ENCODE measurements at places on chromosomes 12 and 14.

DNA sequence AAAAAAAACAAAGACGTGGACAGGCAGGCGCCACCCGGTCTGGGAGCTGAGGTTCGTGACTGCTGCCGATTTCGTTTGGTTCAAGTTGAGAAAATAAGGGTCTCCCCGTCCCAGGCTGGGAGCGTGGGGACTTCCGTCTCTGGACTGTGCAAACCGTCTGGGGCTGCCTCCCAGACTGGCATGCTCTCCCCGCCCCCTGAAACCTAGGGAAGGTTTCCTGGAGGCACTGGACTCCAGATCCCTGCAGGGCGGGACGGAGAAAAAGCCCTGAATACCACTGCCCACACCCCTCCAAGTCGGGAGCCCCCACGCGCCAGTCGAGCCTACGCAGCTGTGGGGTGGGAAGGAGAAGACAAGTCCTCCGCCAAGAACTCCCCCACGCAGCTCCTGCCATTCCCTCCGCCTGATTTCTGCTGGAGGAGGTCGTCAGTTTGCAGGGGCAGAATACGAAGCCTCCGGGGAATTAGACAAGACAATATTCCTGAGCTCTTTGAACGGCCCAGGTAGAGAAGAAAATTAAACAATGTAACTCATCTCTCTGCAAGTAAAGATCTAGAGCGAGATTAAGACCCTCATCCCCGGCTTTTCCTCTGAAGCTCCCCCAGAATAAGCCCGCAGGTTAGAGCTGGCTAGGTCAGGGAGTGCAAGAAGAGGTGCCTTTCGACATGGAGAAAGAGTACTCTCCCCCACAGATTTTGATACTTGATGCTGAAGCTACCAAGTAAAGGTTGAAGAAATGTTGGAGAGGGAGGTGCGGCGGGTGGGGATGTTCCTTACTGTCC, 10.4 kb upstream of the HOXC13 start:
- no peak for DNase-seq

GRCh38 chr14:88792473-88793258, at the start of gene EML5:
Gene EML5, minus strand, starts transcription at chr14:88792953. Its CDS starts 450 bp downstream, at chr14:88792503.
- DNase-seq: peak; percentile 33

DNA sequence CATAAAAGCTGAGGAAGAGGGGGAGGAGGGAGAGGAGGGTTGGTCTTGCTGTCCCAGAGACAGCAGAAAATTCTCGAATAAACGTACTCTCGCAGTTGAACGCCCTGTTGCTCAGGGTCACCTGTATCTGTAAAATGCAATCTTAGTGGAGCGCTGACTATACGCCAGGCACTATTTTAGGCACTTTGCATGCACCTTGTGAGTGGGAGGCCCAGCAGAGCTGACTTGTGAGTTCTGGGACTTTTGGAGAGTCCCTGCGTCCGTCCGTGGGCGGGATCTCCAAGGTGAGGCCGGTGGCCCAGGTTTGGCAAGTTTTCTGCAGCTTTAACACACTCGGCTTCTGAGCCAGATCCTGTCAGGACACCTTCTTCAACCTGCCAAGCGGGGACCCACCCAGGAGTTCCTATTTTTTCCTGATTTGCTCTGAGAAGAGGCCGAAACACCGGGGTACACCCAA, 32.5 kb upstream of the PLEKHG6 start:
- DNase-seq: no peak

- no peak for DNase-seq
These were observed 226.2 kb downstream of the ADAMTS20 start for GRCh38 chr12:43325786-43326185.

- no peak for DNase-seq
These were observed at the start of gene TEAD4 for GRCh38 chr12:2959192-2959504. Gene TEAD4, plus strand, starts transcription at chr12:2959397.

- no peak for DNase-seq
These were observed 2.2 kb downstream of the IFNG start for GRCh38 chr12:68157380-68157779.

DNA sequence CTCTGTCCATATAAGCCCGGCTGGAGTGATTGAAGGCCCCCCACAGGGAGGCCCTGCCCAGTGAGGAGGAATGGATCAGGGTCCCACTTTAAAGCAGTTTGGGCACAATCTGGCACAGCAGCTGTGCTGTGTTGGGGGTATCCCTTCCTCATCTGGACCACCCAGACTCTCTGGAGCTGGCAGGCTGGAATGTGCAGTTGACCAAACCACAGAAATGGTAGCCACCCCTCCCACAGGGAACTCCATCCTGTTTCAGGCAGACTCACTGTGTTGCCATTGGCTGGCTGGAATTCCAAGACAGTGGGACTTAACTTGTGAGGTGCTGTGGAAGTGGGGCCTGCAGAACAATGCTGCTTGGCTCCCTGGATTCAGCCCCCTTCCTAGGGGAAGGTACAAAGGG, 53.5 kb upstream of the YARS2 start:
- DNase-seq: no peak

- no peak for DNase-seq
These were observed 48.5 kb downstream of the CDC42BPB start for GRCh38 chr14:103008768-103009357.

- no peak for DNase-seq
These were observed 239.2 kb downstream of the BCL11B start for GRCh38 chr14:99032759-99033158.

GRCh38 chr14:60662982-60663381, 13.7 kb upstream of the SIX1 start:
- DNase-seq: no peak

- DNase-seq: no peak
These were observed 158.3 kb upstream of the PRKD1 start for GRCh38 chr14:30085943-30086342.

DNA sequence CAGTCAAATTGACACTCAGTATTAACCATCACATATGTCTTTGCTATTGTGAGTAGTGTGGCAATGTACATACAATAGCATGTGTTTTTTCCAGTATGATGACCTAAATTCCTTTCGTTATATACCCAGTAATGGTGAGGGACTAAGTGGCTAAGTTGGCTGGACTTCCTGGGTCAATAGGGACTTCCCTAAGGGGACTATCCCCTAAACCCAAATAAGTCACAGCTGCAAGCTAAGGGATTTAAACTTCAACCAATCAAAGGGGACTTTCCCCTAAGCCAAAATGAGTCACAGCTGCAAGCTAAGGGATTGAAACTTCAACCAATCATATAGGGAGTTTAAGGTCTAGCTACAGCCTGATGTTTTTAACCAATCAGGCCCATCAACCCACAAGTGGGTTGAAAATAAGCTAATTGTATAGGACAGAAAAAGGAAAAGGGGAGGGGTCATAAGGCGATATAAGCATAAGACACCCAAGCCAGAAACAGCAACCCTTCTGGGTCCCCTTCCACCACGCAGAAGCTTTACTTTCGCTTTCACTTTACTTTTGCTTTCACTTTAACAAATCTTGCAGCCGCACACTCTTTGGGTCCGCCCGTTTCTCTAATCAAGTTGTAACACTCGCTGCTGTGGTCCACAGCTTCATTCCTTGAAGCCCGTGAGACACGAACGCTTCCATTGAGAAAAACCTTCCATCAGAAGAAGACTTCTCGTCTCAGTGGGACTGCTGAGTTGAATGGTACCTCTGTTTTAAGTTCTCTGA, 404.4 kb downstream of the FLRT2 start:
- no peak for DNase-seq

DNA sequence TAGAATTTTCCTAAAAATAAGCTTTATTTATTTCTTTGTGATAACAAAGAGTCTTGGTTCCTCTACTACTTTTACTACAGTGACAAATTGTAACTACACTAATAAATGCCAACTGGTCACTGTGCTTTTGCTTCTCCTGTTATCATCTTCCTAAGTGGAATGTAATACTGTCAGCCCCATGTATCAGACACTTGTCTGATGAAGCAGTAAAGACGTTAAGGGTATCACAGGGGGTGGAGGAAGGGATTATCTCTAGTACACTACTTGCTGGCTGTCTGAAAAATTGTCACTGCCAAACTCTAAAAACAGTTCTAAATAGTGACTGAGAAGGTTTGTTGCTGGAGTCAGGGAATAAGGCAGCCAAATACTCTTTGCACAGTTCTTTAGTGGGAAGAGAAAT, 11.3 kb downstream of the ASB8 start:
- no peak for DNase-seq

GRCh38 chr14:67508956-67509355, 20.4 kb upstream of the TMEM229B start:
- no peak for DNase-seq
